ENCODE measurements at places on chromosomes 11 and 22.

GRCh38 chr11:7967097-7967496 is 1.9 kb upstream of the NLRP10 start:
- DNase-seq = no peak

- DNase-seq = no peak
Observed at GRCh38 chr11:19738124-19738523, 25.5 kb downstream of the NAV2 start.

DNA sequence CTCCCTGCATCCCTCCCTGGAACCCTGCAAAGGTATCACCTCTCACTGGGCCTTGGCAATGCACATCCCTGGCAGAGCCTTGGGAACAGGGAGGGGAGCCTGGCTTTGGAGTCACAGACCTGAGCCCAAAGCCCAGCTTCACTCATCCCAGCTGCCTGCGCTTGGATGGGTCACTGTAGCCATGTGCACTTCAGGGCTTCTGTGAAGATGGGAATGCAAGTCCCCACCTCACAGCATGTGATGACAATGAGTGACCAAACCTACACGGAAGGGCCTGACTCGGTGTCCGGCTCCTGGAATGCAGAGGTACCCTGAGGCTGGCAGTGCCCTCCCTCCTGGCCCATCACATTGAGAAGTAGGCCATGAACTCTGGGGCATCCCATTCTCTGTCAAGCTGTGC is 22.8 kb upstream of the BAIAP2L2 start:
- DNase-seq = no peak

DNA sequence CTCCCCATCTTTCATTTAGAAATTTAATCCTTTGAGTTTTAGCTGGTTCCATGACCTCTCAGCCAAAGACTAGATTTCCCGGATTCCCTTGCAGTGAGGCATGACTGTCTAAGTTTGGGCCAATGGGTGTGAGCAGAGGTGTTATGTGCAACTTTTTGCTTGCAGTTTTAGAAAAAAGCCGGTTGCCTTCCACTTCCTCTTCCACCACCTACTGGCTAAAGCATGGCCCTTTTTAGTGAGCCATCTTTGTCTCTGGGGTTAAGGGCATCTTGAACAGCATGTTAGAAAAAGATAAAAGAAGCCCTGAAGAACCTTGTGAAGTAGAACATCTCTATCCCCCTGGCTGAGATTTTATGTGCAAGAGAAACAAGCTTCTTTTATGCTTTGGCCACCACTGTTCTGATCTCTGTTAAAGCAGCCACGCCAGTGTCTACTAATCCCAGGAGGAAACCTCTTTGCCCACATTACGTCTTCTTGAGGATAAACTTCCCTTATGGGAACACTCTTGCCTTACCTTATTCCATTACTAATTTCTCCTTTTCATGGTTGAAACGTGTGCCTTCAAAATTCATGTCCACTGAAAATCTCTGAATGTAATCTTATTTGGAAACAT is 279.9 kb downstream of the TENM4 start:
- no peak for DNase-seq

DNA sequence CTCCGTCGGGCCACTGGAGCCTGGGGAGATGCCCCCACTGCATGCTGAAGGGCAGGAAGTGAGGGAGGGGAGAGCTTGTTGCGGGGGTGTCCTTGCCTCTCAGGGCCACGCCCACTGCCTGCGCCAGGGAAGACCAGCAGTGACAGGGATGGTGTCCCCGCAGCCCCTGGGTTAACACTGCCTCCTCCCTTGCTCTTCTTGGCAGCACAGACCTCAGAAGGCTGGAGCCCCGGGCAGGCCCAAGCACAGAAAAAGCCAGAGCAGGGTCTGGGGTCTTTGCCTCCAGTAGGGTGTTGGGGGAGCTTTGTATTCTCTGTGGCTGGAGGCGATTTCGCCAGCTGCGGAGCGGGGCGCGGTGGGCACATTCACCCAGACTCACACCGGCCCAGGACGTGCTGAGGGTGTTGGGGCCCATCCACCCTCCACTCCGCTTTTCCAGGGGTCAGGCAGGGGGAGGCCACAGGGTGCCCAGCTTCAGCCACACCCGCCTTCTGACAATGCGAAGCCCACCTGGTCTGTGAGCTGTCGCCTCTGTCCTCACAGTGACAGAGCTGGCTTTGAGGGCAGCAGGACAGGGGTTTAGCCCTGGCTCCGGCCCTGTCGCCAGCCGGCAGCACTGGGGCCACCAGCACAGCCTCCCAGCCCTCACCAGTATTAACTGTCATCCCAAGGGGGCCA is 83.7 kb downstream of the CDKN1C start:
- DNase-seq = no peak

DNA sequence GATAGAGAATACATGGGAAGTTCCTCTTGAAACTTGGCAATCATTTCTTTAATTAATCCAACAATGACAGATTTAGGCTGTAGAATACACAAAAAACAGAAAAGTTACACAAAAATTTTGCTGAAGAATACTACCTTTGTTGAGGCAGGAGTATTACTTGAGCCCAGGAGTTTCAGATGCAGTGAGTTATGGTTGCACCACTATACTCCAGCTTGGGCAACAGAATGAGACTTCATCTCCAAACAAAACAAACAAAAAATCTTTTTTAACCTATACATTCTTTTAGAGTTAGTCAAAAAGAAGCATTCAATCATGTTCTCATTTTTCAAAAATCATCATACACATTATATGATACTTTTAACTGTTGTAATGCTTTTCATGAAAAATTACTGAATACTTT is 22.1 kb downstream of the UEVLD start:
- no peak for DNase-seq

- no peak for DNase-seq
Observed at GRCh38 chr11:103602840-103603239, 433.6 kb upstream of the DDI1 start.

DNA sequence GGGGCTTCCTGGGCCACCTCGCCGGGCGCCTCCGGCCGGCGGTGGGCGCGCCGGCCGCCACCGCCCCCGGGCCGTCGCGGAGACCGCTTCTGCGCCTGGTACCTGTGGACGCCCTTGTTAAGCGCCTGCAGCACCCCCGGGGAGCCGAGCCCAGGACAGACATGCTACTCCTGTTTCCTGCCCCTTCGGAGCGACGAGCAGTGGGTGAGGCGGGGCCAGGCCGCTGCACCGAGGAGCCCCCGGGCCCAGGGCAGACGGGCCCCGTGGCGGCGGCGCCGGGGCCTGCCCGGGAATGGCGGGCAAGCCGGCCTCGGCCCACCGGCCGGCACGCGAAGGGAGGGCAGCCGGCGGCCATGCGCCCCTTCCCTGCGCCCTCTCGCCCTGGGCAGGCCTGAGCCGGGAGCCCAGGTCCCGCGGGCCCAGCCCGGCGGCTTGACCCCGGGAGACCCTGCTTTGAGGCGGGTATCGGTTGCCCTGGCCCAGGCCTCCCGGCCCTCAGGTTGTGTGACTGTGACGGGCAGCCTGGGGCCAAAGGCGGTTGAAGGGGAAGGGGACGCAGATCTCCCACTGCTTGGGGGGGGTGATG is 789 bp upstream of the KDM2A start:
- no peak for DNase-seq

GRCh38 chr11:120801801-120802689 is 221.9 kb upstream of the TBCEL start:
- DNase-seq = peak; percentile 57

GRCh38 chr22:45993841-45994240 is 16.9 kb upstream of the WNT7B start:
- no peak for DNase-seq

GRCh38 chr11:37076866-37077265 is 478.8 kb upstream of the RAG2 start:
- no peak for DNase-seq

DNA sequence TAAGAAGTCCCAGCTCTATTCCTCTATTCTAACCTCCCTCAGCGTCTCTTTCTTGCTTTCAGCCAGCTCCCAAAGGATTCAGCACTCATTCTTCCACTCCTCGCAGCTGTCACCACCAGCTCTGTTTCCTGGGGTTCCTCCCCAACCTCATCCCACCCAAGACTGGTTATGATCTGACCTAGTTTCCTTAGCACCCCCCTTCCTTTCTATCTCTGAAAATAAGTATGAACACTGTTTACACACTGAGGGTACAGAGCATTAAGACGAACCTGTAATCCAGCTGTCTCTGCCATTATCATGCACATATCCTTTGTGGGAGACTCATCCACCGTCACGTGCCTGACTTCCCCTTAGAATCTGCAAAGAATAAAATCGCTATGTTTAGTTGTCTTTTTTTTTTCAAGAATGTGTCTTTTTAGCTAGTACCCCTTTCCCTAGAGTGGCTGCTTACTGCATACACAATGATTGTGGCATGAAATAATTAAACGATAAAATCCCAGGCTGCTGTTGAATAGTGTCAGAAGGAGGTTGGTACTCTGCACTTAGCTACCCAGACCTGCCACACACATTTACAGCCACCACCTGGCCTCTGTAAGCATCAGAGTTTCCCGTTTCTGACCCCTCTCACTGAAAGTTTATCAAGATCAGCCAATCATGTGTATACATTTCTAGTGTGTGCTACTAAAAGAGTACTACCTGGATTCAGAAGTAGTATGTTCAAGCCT is 26.9 kb upstream of the CSTF3 start:
- no peak for DNase-seq

DNA sequence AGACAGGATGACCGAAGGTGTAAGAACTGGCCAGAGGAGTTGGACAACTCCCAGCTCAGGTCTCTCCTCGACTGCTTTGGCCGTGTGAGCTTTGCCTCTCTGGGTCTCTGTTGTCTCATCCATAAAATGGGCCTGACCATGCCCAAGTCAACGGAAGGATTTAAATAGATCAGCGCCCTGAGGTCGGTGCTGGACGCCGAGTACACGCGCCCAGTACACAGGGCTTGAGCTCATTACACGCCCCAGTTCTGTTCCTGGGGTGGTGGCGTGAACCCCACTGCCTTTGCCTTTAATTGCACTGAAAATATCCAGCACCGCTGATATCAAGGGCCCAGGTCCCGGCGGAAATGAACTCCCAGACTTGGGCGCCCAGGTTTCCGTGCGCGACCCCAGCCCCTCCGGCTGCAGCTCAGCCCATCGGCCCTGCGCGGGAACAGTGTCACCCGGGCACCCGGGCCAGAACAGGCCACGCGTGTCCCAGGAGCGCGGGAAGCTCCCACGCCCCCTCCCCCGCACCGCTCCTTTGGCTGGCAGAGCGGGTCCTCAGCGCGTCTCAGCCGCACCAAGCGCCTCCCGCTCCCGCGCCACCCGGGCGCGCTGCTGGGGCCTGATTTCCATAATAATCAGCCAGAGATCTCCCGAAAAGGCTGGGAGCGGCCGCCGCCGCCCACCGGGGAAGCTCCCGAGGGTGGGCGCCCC is 42.2 kb downstream of the CYTH4 start:
- no peak for DNase-seq

DNA sequence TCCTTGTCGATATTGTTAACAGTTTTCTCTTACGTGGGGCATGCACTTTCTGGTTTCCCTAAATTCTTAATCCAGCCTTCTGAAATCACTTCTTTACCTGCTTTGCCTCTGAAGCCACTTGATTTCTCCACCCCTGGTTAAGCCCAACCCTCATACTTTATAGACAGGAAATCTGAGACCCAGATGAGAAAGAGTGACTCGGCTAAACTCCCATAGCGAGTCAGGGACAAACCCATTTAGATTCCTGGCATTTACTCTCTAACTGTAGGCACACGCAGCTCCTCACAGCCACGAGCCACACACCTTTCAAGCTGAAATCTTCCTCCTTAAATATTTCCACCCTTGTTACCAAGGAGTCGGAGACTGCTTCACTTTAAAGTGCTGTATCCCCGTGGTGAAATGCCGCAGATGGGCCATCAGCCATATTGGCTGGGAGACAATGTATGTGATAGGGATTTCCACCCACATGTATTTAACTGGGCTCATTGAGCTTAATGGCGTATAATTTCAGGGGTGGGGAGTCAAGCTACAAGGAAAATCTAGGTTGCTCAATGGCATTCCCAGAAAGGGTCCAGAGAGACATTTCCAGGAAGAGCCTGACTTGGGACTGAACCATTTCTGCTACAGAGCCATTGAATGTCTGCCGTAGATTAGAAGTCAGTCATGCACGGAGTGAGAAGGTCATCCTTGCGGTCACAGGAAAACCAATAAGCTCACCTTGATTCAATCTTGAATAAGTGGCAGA is 49.9 kb upstream of the GRK3 start:
- DNase-seq = no peak

GRCh38 chr11:69450064-69450856 is 31.2 kb upstream of the LINC01488 start:
- DNase-seq = no peak

DNA sequence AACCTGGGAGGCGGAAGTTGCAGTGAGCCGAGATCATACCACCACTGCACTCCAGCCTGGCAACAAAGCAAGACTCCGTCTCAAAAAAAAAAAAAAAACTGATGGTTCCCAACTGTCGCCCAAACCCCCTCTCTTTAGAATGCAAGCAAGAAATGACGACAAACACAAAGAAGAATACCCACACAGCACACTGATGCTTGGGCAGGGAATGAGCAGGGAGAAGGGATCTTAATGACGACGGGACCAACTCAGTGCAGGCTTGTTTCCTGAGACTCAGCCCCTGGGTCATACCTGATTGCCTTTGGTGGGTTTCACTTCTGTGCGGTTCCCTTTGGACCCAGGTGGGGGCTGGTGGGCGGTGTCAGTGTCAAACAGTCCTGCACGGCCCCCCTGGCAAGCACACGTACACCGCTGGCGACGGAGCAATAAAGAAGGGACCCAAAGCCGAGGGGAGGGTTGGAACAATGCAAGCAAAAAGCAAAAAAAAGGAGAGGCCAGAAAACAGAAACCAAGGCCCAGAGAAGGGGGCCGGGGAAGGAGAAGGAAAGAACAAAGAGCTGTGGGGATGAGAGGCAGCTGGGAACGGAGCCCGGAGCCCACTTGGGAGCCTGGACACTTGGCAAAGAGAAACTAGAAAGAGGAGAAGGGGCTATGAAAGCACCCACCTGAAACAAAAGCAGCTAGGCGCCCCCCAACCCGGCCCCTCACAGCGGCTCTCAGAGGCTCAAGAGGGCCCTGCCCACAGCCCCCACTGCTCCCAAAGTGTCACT is 99.6 kb downstream of the CELSR1 start:
- DNase-seq = no peak

DNA sequence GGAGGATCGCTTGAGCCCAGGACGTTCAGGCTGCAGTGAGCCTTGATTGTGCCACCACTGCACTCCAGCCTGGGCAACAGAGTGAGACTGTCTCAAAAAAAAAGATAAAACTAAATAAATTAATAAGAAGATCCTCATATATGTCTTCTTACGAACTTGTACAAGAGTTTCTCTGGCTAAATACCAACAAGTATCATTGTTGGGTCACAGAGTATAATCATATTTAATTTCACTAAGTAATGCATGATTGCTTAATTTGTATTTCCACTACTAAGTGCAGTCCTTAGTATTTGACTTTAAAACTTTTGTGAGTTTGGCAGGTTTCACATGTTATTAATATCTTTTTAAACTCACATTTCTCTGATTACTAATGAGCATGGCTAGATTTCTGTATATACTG is 60.9 kb downstream of the PACS1 start:
- no peak for DNase-seq

DNA sequence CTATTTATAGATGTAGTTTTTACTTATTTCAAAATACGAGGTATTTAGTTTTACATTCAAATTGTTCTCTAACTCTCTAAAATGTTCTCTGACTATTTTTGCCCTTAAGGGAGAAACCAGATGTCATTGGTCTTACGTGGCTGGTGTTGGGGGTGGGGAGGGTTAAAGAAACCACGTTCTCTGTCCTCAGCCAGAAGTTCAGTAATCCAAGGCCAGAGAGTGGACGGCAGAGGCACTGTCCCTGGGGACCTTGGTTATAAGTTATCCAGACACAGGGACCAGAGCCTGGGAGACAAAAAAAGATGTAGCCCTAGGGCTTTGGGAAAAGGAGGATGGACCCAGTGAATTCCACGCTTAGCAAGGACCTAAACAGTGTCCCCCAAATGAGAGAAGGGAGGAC is 706 bp upstream of the OR51E1 start:
- DNase-seq = no peak

Measured in SHP77 (cell line).